GM06990 (cell line): ENCODE measurements at places on chromosomes 1 and 21.

- DNase-seq: no peak
Measured at GRCh38 chr1:1797731-1798341, 19.6 kb upstream of the NADK start.

DNA sequence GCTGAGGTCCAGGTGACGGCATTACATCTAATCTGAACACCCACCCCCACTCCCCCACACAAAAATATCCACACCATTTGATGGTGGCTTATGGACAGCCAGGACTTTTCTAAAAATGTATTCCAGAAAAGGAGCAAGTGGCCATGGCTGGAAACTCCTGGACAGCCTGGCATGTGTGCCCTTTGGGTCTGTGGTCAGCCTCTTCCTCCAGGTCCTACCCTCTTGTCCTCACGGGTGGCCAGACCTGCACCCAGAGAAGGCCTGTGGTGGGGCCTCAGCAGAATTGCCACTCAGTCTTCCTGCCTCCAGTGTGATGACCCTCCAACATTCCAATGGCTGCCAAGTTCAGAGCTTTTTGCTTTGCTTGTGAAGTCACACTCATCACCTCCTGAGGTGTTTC is 600.6 kb downstream of the AJAP1 start:
- DNase-seq: no peak

DNA sequence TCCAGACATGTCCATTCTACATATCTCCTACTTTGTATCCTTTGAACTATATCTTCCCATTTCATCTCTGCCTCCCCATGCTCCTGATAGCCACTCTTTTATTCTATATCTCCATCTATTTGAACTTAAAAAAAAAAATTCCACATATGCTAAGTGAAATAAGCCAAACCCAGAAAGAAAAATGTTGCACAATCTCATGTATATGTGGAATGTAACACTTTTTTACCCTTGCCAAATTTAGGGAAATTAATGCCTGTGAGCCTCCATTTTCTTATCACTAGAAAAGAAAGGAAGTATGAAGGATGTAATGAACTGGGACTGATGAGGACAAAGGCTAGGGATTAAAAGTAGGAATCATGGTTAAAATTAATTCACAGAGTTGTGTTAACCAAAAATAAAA is 53.5 kb downstream of the RGS13 start:
- no peak for DNase-seq

GRCh38 chr1:23187637-23188036 is 19.0 kb upstream of the LUZP1 start:
- DNase-seq: no peak

GRCh38 chr1:198265073-198265661 is 108.4 kb downstream of the NEK7 start:
- no peak for DNase-seq

DNA sequence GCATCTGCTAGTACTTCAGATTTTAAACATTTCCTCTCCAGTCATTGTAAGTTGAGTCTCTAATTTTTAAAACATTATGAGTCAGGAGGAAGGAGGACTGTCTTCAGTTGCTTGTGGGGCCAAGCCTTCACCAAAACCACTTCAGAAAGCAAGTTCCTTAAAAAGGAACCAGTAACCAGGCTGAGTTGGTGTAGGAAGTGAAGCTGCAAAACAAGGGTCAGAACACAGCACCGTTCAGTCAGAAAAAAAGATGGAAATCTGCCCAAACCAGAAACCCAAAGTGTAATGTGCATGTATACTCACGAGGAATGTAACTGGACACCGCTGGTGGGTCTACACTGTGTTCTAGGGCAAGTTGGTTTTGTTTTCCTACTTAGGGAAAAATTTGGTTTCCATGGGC is 402.1 kb downstream of the SETD4 start:
- DNase-seq: no peak

GRCh38 chr1:109483672-109484518 is at the start of gene ATXN7L2:
Gene ATXN7L2, plus strand, starts transcription at chr1:109483905. Its CDS starts 49 bp downstream, at chr1:109483954.
- peak; percentile 94 for DNase-seq

- DNase-seq: peak; percentile 78
Measured at GRCh38 chr1:8427493-8427892, 109.6 kb downstream of the SLC45A1 start.

GRCh38 chr1:17610713-17611112 is 71.2 kb downstream of the ARHGEF10L start:
- DNase-seq: no peak

DNA sequence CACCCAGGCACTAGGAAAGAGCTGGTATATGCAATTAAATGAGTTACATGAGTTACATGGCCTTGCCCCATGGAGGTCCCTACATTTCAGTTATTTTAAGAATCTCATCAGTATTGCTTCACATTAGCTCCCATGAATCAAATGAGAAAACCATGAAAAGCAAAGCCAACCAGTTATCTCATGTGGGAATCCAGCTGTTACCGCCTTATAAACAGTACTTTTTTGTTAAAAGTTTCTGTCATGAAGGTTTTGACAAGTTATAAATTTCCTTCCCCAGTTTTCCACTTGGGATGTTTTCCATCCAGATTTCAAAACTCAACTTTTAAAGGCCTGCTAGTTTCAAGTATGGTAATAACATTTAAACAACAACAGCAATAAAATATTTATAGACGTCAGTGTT is 544.8 kb downstream of the NUF2 start:
- no peak for DNase-seq

DNA sequence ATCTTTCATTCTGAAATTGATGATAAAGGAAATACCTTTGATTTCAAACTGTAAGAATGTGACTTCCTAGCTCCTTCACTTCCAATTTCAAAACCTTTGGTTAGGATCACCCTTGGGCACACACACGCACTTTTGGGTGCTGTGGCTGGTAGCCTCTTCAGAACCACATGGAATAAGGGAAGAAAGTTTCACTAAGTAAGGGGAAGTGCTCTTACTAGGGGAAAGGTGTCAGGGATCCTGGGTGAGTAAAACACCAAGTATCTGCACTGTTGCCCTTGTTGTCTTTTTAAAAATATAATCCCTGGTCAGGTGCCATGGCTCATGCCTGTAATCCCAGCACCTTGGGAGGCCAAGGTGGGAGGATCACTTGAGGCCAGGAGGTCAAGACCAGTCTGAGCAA is 132.4 kb downstream of the SDCCAG8 start:
- no peak for DNase-seq

- DNase-seq: no peak
Measured at GRCh38 chr1:94805912-94806311, 14.2 kb upstream of the SLC44A3 start.

GRCh38 chr1:125087247-125087646 is 3902.5 kb downstream of the SRGAP2C start:
- DNase-seq: no peak

DNA sequence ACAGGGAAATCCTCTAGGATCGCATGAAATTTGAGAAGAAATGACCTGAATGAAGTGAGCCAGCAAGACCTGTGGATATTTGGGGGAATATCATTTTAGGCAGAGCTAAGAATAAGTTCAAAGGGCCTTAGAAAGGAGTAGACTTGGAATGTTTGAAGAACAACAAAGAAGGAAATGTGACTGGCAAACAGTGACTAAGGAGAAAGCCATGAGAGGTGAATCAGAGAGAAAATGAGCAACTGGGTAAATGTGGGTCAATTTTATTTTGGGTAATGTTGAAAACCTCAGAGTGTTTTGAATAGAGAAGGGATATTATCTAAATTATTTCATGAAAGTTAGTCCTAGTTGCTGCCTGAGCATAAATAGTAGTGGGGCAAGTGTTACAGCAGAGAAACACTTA is 672.8 kb downstream of the LMO4 start:
- no peak for DNase-seq

GRCh38 chr1:115071012-115071664 is 18.2 kb downstream of the TSPAN2 start:
- DNase-seq: no peak

DNA sequence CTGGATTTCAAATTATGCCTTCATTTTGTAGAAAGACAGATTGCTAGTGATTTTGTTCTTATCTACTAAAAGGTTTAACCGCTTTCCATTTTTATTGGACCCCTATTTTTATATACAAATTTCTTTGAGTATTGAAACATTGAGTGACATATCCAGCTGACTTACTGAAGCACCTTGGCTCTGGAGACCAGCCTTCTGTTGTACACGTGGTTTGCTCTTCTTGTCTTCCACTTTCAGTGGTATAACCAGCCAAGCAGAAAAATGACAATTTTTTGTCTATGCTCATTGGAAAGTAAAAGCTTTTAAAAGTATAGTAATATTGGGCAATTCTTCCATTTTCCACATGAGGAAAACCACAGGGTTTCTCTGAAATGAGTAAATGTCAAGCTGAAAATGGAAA is 4.4 kb downstream of the F13B start:
- no peak for DNase-seq

GRCh38 chr1:17342014-17342441 is 30.0 kb upstream of the PADI6 start:
- no peak for DNase-seq

GRCh38 chr1:63645317-63645716 is 52.1 kb downstream of the PGM1 start:
- no peak for DNase-seq

GRCh38 chr1:204413170-204413535 is 1.5 kb upstream of the PPP1R15B start:
- DNase-seq: no peak

DNA sequence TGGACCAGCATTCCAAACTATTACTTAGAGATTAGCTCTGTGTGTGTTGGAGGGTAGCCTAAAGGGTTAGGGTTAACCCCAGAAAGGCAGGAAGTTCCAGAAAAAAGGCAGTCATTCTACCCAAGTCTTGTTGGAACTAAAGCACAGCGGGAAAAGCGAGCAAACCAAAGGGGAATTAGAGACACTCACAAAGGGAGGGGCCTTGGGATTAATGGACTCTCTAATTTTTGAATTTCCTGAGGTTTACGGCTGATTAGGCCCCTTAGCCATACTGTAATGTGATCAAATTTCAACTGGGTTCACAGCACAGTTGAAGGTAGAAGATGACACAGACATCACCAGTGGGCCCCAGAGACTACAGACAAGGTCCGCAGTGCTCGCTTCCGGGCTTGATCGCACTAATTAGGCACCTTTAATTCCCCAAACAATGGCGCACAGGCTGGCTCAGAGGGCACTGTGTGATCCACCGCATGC is 28.3 kb downstream of the CAPZB start:
- DNase-seq: no peak

DNA sequence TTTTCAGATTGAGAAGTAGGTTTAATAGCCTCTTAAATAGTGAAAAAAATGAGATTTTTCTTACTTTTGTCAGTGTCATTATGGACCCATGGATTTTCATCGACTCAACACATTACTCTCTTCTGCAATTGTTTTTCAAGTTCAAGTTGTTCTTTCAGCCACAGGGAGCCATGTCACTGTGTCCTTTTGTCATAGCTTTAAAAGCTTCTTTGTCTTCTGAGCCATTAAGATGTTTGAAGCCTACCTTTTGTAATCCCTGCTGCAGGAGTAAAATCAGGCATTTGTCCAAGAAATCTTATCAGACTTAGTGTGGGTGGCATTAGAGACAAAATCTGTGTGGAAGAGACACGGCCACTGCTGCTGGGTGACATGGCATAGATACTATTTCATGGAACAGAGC is 92.8 kb upstream of the ZP4 start:
- no peak for DNase-seq

- DNase-seq: no peak
Measured at GRCh38 chr1:41508290-41508689, 23.8 kb upstream of the EDN2 start.

DNA sequence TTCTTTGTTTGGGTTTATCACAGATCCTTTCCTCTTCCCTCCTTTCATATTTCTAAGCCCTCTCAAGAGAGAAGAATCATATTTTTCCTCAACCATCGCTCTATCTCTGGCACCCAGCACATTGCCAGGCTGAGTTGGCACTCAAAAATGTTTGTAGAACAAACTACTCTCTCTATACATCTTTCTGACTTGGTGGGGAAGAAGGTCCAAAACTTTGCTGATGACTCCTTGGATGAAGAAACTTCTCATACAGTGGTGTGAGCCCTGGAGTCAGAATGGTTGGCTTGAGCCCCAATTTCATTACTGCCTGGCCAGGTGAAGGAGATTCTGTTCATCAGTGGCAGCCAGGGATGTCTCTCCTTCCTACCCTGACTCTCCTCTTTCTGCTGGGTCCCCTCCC is 11.9 kb downstream of the ALX3 start:
- DNase-seq: no peak

DNA sequence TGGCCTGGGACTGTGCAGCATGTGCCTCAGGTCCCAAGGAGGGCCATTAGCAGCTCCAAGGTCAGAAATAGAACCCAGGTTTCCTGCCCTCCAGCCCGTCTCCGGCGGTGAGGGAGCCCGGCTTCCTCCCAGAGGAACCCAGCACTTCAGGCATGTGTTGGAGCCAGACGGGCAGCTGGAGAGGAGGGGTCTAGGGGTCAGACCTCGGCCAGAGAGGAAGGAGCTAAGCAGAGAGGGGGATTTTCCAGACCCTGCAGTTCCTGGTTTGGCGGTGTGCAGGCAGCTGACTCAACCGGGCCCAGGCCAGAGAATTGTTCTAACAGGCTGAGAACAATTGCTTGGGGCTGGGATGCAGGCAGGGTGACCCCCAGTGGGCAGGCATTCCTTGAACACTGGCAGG is 37.1 kb downstream of the HSPG2 start:
- DNase-seq: no peak

- DNase-seq: no peak
Measured at GRCh38 chr21:43727519-43728153, 8.7 kb downstream of the PDXK start.

DNA sequence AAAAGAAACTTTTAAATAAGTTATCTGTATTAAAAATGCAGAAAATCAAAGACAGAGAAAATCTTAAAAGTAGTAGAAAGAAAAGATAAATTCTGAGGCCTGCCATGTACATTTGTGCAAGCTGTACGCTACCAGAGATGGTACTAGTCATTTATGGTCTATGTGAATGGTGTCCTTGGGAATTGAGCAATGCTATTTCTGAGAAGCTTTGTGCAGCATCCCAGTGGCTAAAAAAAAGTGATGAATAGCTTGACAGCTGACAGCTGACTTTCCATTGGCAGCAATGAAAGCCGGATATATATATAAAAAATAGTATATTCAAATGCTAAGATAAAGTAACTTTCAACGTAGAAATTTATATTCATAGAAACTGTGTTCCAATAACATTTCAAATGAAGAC is 58.8 kb upstream of the KCTD3 start:
- DNase-seq: no peak

DNA sequence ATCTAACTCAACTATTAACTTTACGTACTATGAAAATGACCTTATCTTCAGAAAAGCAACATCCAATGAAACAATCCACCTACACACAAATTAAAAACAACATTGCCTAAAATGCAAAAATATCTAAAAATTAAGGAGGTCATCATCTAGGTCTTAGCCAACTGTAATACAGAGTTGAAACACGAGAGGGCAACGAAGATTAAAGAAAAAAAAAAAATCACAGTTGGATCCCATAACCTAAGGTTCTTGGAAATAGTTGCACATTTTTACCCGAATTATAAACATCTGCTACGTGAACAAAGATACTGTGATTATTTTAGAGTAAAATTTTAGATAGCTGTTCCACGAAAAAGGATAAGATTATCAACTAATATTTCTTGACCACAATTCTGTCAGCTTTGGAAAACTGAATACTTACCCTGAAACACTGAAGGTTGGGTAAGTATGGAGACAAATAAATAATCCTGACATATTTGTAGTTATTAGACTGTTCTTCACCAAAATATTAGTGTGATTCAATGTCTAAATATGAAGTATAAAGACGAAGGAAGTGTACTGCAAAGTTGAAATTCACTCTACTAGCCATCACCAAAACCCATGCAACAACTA is 88.0 kb upstream of the AK4 start:
- no peak for DNase-seq

- DNase-seq: no peak
Measured at GRCh38 chr1:201634261-201634660, 95.3 kb downstream of the NAV1 start.

- no peak for DNase-seq
Measured at GRCh38 chr21:38622081-38622826, 124.0 kb upstream of the ERG start.
